Coronary artery (tissue), 2 donors: ENCODE measurements at places on chromosomes 5 and 9.

DNA sequence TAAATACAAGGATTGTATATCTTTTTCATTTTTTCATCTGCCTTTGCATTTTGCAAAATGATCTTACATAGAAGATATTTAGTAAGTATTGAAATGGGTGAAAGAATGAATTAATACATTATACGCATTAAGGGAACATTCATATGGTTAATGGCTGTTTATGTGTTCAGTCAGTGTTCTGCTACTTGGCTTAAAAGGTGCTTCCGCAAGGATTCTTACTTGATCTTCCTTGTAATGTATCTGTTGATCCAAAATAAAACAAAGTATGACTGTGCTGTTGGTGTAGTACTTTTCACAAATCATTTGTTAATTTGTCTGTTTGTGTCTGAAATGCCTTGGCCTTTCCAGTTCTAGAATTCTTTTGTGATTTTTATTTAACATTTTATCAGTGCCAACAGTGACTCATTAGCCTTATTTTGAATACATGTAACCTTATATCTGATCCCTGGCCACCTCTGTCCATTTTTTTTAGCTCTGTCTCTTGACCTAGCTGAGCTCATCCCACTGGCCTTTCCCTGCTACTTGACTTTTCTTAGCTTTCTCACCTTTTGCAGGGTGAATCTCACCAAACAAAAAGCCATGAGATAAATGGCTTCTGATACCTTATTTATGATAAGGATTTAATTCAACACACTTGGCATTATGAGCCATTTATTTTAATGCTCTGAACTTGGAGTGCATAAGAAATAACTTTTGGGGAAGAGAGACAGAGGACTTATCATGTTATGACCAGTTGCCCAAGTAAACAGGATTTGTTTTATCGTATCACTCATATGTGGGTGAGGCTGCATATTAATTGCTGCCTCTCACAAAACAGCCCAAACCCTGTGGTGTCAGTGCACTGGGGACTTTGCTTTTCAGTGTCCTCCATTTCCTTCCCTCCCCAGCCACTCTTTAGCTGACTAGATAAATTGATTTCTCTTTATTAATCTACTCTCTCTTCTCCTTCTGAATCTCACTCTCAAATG lies 340.3 kb downstream of the KDM4C start:
- DNase-seq, result no peak

DNA sequence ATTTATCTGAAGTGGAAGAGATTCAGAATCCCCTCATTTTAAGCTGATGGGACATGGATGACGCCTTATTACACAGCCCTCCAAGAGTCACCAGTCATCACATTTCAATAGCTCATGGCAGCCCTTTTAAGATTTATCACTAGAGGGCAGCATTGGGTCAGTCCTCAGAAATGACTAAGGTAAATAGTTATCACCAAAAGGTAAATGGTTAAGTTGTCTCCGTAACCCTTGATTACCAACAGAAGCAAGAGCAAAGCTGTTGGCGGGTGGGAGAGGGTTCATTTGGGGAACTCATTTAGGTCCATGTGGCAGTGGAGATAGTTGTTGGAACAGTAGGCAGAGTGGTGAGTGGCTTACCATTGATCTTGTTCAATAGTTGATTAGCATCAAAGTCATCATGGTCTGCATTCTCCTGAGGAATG lies 12.0 kb upstream of the C9 start:
- no peak for DNase-seq

- DNase-seq, result no peak
Observed at GRCh38 chr5:175377816-175378215, 66.2 kb downstream of the DRD1 start.

DNA sequence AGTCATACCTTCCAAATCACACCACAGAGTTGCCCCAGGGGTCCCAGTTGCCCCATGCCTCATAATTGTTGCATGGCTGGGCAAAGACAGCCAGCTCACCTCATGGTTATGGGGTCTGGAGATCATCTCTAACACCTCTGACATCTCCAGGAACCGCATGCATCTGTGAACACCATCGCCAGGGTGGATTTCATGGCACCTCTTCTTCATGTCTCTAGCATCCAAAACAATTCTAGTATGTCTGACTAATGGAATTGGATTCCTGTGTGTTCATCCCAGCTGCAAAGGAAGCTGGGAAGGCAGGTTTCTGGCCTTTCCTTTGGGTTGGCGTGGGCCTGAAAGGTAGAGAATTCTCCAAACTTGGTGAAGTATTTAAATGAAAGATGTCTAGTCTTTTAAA lies 122.3 kb upstream of the ABCA1 start:
- no peak for DNase-seq

- no peak for DNase-seq
Observed at GRCh38 chr5:151178372-151178771, 20.8 kb upstream of the ANXA6 start.

GRCh38 chr5:9222054-9222976 lies 323.6 kb downstream of the SEMA5A start:
- no peak for DNase-seq

DNA sequence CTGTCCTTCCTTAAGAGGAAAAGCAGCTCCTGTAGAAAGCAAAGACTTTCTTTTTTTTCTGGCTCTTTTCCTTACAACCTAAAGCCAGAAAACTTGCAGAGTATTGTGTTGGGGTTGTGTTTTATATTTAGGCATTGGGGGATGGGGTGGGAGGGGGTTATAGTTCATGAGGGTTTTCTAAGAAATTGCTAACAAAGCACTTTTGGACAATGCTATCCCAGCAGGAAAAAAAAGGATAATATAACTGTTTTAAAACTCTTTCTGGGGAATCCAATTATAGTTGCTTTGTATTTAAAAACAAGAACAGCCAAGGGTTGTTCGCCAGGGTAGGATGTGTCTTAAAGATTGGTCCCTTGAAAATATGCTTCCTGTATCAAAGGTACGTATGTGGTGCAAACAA lies 42.3 kb downstream of the NR4A3 start:
- no peak for DNase-seq

GRCh38 chr5:1769017-1769640 lies 30.5 kb downstream of the MRPL36 start:
- DNase-seq, result no peak

- no peak for DNase-seq
Observed at GRCh38 chr5:32326216-32326772, 13.6 kb upstream of the MTMR12 start.

DNA sequence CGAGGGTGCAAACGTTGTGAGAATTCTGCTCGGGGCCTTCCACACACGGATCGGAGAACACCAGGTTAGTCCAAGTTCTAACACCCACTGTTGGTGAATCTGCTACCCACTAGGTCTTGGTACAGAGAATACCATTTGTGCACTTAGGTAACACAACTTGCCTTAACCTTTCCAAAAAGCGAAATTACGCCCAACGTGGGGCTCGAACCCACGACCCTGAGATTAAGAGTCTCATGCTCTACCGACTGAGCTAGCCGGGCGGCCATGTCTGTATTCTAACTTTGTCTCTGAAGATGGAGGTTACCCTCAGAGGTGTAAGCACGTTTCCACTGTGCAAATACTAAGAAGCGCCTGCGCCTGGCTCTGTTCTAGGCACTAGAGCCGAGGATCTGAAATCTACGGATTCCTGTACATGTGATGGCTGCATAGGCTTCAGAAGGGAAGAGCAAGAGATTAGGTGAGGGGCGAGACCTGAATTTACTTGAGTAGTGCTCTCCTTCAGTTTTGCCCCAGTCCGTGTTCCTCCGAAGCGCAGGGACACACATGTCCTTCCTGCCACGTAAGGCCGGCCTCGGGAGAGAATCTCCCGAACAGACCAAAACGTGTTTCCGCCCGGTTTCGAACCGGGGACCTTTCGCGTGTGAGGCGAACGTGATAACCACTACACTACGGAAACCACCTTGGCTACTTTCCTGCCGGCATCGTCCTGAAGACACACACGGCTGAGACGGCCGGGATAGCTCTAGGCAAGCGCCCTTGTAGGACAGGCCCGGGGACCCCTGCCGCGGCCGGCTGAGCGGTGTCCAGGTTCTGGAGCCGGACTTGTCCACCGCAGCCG lies 1.1 kb upstream of the TRIM41 start:
- peak; percentile 96 for DNase-seq

DNA sequence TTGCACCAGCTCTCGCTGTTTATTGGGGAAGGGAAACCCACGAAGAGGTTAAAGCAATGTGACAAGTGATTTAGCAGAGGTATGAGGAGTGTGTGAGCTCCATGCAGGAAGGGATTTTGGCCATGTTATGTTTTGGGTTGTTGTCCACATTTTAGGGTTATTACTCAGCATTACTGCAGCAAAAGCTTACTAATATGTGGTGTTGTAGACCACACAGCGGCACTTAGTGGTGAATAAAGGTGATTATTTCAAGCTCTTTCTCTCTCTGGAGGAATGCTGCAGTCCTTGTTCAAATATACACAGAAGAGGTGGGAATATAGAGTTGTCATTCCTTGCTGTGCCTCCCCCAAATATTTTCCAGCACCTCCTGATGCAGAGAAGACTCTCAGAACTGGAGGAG lies 29.7 kb upstream of the AKNA start:
- DNase-seq, result no peak

GRCh38 chr9:21777701-21778100 lies 24.7 kb upstream of the MTAP start:
- DNase-seq, result no peak

DNA sequence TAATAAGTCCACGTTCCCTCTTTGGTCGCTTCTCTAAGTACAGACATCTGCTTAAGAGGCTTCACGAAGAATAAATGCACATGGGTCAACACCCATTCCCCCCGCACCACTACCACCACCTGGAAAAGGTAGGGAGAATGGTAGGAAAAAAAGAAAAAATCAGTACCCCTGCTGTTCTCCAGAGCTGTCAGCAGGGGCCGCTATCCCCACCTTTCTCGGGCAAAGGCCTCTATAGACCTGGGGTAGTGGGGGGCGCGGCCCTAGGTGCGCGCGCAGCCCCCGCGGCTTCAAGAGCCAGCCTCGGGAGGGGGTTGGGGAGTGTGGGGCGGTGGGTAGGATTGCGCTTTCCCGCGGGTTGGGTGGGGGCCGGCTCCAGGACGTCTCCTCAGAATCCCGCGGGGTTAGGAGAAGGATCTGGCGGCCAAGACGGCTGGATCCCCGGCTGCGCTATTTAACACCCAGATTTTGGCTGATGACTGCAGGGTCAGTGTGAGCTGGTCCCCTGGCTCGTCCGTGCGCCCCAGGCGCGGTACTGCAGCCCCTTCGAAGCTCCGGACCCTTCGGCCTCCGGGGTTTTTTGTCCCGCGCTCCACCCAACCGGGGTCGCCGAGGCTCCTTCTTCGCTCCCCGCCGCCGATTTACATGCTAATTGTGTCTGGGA lies 1.6 kb upstream of the SEMA6A start:
- DNase-seq, result no peak

- no peak for DNase-seq
Observed at GRCh38 chr5:65803699-65804391, 81.8 kb downstream of the NLN start.

- no peak for DNase-seq
Observed at GRCh38 chr9:111013250-111013649, 25.0 kb downstream of the LPAR1 start.

GRCh38 chr5:8683496-8683895 lies 814.5 kb downstream of the MTRR start:
- no peak for DNase-seq

- DNase-seq, result no peak
Observed at GRCh38 chr5:55173687-55174230, 782 bp upstream of the CDC20B start.

- DNase-seq, result no peak
Observed at GRCh38 chr9:132551556-132551955, 30.9 kb upstream of the BARHL1 start.

GRCh38 chr9:68496356-68496755 lies 44.3 kb downstream of the TMEM252 start:
- no peak for DNase-seq

DNA sequence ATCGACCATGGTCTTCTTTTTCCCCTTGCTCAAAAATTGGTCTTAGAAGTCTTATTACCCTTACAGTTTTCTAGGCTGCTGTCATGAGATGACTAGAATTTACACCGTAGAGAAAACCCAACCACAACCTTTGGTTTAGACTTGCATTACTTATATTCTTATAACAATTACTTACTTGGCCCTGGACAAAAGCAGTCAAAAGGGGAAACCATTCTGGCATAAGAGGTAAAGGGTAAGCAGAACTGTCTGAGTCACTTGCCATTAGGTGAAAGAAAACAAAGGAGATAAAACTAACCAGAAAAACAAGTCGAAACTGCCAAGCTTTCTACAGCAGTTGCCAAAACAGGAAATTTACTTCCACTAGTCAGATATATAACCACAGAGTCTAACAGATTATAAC lies 17.9 kb downstream of the TMEM245 start:
- no peak for DNase-seq

- DNase-seq, result no peak
Observed at GRCh38 chr5:127426661-127427060, 90.8 kb upstream of the PRRC1 start.

- no peak for DNase-seq
Observed at GRCh38 chr5:173953528-173954090, 35.4 kb upstream of the C5orf47 start.

DNA sequence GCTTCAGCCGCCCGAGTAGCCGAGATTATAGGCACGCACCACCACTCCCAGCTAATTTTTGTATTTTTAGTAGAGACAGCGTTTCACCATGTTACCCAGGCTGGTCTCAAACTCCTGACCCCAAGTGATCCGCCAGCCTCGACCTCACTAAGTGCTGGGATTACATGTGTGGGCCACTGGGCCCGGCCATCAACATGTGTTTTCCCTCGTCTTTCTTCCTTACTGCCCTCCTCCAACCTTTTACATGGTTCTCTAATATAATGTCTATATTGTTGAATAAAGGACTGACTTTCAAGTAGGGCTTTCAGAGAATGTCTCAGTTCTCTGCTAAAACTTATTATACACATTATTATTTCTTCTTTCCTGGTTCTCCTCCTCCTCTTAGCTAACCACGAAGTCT lies 21.3 kb upstream of the PCAT7 start:
- DNase-seq, result no peak

DNA sequence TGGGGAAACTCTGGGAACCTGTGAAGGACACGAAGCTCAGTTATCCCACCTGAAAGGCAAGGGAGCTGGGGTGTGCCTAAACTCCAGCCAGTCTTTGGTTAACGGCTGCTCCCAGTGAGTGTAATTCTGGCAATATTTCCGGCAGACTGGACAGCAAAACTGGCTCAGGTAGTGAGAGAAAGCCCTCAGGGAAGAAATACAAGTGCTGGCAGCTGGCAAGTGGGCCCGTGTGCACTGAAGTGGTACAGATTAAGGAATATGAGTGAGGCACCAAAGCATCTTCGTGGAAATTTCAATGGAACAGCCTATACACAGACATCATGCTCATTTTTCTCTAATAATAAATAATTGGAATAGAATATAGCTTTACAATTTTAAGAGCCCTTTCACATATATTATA lies 56.2 kb downstream of the ABHD17B start:
- no peak for DNase-seq

GRCh38 chr9:107373809-107374208 lies 90.7 kb downstream of the RAD23B start:
- no peak for DNase-seq
